ENCODE measurements at places on chromosomes 7 and 10. TPM values are rescaled to one million over a fixed set of nuclear protein-coding genes. Genes with fewer than 3 reads are reported as not detected.

- H3K4me1 ChIP-seq: no peaks in the 10 kb centered on the region
- no peak for DNase-seq
- no peaks in the 10 kb centered on the region for H3K27me3 ChIP-seq
- H3K36me3 ChIP-seq: peaks cover 79% of the 10 kb centered on the region
- no peak overlapping the region for H3K4me3 ChIP-seq
Measured at GRCh38 chr7:5063698-5064097, 18.0 kb downstream of the RBAK start.

- no peaks in the 10 kb centered on the region for H3K4me1 ChIP-seq
- H3K27me3 ChIP-seq: no peaks in the 10 kb centered on the region
- peaks cover 100% of the 10 kb centered on the region for H3K36me3 ChIP-seq
- H3K4me3 ChIP-seq: no peak overlapping the region
- no peak for DNase-seq
Measured at GRCh38 chr7:92498557-92498956, 20.8 kb upstream of the ERVW-1 start.

CLRN3 gene
- total RNA-seq: not detected

GRCh38 chr7:85464042-85464651 is 277.3 kb upstream of the SEMA3D start:
- no peaks in the 10 kb centered on the region for H3K36me3 ChIP-seq
- no peak overlapping the region for H3K27ac ChIP-seq
- no peak overlapping the region for H3K4me3 ChIP-seq
- H3K27me3 ChIP-seq: no peaks in the 10 kb centered on the region
- DNase-seq: no peak

BMPER gene
- 2.7 TPM for total RNA-seq

- no peaks in the 10 kb centered on the region for H3K4me1 ChIP-seq
- no peaks in the 10 kb centered on the region for H3K36me3 ChIP-seq
- H3K4me3 ChIP-seq: no peak overlapping the region
- no peak for DNase-seq
Measured at GRCh38 chr10:72164617-72165016, 51.2 kb upstream of the ANAPC16 start.

SLC18A3 gene
- not detected for total RNA-seq

EN2 gene
- 0.21 TPM for total RNA-seq

GRCh38 chr7:143002898-143003297 is 24.0 kb downstream of the OR9A2 start:
- H3K36me3 ChIP-seq: no peaks in the 10 kb centered on the region
- no peaks in the 10 kb centered on the region for H3K27me3 ChIP-seq
- H3K27ac ChIP-seq: no peak overlapping the region
- no peak for DNase-seq

DNA sequence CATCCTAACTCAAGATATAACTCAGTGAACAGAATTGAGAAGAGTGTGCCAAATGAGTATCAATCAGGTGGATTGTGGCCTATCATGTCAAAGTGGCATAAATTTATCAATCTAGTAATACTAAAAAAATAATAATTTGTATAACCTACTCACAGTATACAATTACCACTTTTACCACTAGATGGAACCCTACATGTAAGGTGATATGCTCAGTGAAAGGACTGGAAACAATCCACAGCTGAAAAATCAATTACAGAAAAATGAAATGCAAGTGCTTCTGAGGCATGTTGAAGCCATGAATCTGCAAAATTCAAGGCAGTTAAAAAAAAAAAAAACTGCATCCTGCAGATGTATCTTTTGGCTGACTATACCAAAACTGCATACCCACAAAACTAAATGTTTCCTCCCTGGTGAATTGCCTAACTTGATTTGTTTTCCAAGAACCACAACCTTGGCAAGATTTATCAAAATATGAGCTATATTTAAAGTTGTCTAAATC is 13.9 kb downstream of the ARHGAP19 start:
- peak overlapping the region; percentile 1 for H3K4me3 ChIP-seq
- H3K27ac ChIP-seq: peak overlapping the region; percentile 57
- H3K36me3 ChIP-seq: no peaks in the 10 kb centered on the region
- DNase-seq: no peak

DNA sequence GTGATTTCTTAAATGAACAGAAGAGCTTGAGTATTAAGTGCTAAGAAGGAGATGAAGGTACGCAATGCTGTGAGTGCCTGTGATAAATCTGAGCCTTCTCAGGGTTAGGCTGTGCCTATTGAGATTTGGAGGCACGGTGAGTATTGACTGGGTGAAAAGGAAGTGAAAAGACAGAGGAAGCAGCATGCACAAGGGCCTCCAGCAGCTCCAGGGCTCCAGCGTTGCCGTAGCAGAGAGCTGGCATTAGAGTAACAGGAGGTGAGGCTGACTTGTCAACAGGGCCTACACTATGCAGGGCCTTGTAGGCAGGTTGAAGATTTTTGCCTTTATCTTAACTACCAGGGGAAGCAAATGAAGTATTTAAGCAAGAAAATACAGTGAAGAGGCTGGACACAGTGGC is 54.1 kb upstream of the PDCD4 start:
- no peaks in the 10 kb centered on the region for H3K27me3 ChIP-seq
- H3K4me1 ChIP-seq: peaks cover 53% of the 10 kb centered on the region
- H3K4me3 ChIP-seq: no peak overlapping the region
- DNase-seq: no peak
- H3K36me3 ChIP-seq: peaks cover 32% of the 10 kb centered on the region

GRCh38 chr10:44951576-44952226 is 7.9 kb upstream of the RASSF4 start:
- no peaks in the 10 kb centered on the region for H3K27me3 ChIP-seq
- no peak overlapping the region for H3K4me3 ChIP-seq
- no peak for DNase-seq
- H3K27ac ChIP-seq: no peak overlapping the region
- H3K4me1 ChIP-seq: peaks cover 16% of the 10 kb centered on the region

Data from psoas muscle (tissue), 8 donors.